ENCODE measurements at places on chromosomes 6 and 20.

DNA sequence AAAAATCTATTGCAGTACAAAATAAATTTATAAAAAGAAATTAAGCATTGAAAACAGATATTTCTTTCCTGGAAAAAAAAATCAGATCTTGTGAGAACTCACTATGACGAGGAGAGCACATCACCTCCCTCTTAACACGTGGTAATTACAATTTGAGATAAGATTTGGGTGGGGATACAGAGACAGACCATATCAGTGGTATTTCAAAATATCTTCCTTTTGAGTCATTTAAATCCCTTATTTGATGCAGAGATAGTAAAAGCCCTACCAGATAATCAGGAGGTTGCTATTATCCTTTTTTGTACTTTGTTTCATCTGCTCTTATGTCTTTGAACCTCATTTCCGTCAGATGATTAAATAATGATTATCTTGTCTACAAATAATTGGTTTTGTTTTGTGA, 800.4 kb downstream of the KIF16B start:
- no peak for DNase-seq

DNA sequence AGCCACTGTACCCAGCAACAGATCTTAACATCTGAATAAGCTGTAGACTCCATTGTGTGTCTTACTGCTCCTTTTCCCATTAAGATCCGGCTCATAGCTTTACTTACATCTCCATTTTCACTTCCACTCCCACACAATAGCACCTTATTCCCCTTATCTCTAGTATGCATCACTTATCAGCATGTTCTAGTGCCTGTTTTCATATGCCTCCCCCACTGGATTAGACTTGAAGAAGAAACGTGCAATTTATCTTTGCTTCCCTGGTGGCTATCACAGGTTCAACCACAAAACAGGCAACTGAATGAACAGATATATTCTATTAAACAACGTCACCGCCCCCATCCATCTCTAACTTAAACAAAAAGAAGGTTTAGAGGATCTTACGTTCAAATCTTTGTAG, 12.1 kb downstream of the SSR1 start:
- no peak for DNase-seq

DNA sequence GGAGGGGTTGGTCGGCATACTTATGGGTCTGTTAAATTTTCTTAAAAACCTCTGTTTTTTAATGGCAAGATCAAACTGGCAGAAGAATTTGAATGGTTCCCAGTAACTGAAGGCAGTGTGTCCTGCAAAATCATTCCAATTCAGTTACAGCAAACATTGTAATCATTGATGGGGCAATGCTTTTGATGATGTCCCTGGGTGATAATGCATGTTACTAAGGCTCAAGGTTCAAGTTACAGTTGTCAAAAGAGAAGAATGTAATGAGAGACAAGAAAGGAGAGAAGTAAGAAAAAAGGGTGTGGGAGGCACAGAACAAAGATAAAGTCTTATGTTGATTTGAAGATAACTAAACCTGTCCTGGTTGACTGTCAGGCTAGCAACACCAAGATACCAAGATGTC, 54.9 kb downstream of the CEP162 start:
- DNase-seq, result no peak

GRCh38 chr20:21719592-21720214, 14.2 kb downstream of the PAX1 start:
- no peak for DNase-seq

GRCh38 chr6:64429926-64430325, 794.3 kb downstream of the PHF3 start:
- no peak for DNase-seq

DNA sequence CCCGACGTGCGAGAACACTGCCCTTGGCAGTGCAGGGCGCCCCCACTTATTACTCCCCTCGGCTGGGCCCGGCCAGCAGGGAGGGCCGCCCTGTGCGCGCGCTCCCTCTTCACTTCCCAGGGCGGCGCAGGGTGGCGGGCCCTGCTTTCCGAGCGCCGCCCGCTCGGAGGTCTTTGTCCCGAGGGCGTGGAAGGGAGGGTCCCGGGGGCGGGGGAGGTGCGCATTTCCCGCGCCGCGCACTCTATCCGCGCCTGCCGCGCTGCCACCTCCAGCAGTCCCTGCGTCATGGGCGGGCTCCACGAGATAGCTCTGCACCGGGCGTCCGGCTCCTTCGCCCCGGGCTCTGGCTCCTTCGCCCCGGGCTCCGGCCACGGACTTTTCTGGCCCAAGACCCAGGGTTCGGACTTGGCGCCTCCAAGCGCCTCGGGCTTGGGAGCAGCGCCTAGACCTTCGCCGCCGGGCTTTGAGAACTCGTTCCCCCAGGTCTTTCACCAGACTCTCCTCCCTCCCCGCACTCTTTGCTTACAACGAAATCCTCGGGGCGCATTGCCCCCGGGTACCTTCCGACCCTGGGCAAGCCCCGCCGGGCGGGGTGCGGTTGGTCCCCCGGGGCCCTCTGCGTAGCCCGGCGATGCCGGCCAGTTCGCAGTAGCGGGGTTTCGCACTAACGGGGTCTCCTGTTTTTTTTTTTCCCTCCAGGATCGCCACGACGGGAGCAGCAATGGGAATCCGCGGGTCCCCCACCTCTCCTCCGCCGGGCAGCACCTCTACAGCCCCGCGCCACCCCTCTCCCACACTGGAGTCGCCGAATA, 1.6 kb downstream of the TFAP2C start:
- no peak for DNase-seq

GRCh38 chr6:163701762-163702161, 287.2 kb downstream of the QKI start:
- no peak for DNase-seq

All from T-cell (primary cell).